ENCODE measurements at places on chromosomes 3 and 15.
A peak's percentile ranks its signal among the peaks of the same experiment; 100 is the strongest.

DNA sequence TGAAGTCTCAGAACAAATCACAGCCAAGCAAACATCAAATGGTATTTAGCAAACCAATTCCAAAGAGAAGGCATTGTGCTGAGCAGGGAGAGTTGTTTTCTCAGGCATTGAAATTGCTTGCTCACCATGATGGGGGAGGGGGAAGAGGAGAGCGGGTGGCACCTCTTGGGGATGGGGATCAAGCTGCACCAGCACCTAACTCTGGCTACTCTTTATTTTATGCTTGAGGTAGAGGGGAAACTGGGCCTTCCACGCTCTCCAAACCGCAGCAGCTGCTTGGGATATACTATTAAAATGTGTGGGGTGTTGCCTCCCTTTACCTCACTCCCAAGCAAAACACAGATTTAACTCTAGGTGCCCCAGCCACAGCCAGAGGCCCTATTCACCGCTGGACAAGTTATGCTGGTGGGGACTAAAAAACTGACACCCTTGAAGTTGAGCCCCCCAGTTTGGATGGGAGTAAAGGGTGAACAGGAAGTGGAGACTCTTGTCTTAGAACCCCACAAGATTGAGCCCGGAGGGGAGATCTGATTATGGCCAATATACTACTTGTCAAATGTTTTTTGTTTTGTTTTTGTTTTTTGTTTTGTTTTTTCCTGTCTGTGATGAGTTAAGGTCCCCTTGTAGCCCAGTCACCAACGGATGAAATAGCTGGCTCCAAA, 5.0 kb upstream of the FOXB1 start:
- DNase-seq = no peak

DNA sequence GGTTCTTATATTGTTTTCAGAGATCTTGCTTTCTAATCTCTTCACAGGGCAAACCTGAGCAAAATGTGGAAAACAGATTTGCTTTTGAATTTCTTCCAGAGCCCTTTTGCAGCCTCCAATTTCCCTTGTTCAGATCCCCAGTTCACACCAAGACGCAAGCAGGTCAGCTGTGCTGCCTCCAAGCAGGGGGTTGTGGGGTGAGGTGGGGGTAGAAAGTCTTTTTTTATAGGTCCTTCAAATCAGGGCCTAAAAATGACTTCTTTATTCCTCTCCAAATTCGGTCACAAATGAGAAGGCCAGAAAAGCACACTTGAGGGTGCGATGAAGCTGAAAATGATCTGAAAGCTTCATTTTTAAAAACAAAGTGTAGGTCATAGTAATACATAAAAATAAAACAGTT, 26.3 kb upstream of the AVEN start:
- no peak for DNase-seq

- no peak for DNase-seq
Observed at GRCh38 chr3:15345066-15345607, 12.8 kb upstream of the SH3BP5 start.

DNA sequence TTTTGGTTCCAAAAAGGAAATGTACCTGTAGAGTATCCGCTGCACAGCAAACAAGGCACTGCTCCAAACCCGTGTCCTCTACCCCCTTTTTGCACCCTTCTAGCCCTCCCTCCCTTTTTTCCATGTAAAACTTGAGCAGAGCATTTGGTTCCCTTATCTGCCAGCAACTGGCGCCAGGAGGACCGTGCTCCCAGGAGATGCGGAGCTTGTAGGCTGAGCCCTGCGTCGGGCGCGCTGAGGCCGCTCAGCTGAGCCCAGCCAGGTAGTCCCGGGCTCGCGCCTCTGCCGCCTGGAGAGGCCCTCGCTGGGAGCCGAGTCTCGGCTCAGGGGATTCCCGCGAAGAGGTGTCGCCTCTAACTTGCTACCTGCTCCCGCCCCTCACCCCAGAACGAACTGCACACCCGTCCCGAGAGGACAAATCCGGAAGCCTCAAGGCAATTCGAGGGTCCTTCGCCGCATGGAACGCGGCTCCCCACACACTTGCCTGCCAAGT, 575 bp downstream of the TRPM7 start:
- peak; percentile 60 for DNase-seq

- DNase-seq = no peak
Observed at GRCh38 chr3:112805126-112805525, 41.5 kb downstream of the CD200R1L start.

DNA sequence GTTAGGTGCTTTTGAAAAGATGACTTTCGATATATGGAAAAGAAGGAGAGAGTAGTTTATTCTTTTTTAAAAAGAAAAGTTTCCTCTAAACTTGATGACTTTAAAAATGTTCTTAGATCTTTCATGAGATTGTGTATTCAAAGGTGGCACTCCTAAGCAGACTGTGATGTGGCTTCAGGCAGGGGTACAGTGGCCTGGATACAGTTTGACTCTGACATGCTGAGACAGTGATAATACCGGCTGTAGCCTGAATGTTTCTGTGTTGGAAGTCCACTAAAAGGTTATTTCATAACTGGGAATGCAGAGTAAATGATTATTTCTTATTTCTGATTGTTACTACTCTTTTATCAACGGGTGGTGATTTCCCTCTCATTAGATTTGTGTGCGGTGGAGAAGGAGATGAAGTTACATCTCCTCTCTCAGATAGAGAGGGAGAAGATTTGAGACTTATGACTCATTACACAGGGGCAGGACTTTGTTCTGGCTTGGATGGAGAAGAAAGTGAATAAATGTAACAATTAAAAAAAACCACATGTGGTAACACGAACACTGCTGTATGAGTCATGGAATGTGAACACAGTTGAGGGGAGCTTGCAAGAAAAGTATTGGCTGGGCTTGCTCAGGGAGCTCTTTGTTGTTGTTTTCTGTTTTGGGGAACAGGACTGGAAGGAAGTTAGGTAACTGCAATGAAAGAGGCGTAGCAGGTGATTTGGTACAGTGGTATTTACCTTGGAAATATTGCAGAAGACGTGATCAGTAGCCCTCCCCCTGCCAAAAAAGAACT, 21.6 kb downstream of the SPTSSB start:
- peak; percentile 7 for DNase-seq

DNA sequence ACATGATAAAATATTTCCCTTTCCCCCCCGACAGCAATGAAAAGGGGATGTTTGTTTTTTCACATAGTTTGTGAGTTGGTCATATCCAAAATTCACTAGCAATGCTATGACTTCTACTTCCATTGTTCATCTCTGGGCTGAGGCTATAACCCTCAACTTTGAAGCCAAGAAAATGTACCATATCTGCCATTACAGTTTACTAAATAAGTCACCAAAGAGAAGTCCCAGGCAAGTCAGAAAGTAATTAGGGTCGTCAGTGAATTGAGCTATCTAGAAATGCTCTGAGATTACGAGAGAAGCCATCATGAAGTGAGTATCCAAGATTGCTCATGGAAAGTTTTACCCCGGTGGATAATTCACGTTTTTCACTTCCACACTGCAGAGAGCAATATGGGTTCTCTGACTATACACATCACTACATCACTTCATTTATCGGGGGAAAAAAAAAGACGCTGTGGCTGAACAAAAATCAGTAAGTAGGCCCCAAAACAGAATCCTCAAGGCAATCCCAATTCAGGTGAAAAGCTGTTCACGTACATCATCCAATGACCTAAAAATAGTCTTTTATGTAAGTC, 1.4 kb downstream of the PEAK1 start:
- DNase-seq = no peak

- DNase-seq = no peak
Observed at GRCh38 chr15:51266656-51267050, 71.7 kb downstream of the CYP19A1 start.

DNA sequence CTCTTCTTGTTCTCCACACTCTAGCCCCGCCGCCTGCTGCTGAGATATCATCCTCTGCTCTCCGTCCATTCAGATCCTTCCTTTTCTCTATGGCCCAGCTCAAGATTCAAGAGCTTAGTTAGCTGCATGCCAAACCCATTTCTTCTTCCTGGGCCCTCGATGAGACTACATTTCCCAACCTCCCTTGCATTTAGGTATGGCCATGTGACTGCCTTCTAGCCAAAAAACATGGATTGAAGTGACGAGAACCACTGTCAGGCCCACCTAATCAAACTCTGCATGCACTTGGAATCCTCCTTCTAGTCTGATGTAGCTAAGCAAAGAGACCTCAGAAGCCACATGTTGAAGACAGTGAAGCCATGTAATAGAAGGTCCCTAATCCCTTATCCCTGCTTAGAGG, 308.2 kb downstream of the VPS13C start:
- no peak for DNase-seq

DNA sequence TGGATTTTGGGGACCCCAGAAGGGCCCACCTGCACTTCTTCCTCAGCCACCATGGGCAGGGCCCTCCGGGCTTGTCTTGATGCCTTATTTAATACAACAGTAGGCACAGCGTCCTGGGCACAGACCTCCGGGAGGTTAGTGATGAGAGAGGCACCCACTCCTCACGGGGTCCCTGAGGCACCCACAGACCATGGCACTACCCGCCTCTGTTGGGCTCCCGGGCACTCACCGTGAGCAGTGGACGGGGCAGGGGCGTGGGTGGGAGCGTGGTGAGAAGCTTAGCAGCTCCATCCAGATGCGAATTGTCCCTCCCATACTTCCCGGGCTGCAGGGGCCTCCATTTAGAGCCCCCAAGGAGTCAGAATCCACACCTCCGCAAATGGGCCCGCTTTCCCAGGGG, 317 bp upstream of the MESP2 start:
- no peak for DNase-seq

DNA sequence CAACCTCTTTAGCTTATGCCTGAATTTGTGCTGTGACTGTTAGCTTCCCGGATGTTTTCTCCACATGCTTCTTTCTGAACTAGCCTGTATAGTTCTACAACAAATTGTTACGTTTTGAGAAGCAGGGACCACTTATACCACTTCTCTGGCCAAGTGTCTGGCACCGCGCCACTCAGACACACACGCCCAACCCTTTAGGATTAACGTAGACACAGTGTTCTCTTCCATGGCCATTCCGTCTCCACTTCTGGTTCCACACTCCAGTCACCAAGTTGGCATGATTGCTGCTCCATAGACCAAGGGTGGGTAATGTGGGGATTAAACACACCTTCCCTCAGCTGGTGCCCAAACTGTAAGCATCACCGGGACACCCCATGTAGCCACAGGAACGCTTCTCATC, 755 bp upstream of the TMEM108 start:
- no peak for DNase-seq

- DNase-seq = no peak
Observed at GRCh38 chr15:42270996-42271395, 2.0 kb upstream of the GANC start.

DNA sequence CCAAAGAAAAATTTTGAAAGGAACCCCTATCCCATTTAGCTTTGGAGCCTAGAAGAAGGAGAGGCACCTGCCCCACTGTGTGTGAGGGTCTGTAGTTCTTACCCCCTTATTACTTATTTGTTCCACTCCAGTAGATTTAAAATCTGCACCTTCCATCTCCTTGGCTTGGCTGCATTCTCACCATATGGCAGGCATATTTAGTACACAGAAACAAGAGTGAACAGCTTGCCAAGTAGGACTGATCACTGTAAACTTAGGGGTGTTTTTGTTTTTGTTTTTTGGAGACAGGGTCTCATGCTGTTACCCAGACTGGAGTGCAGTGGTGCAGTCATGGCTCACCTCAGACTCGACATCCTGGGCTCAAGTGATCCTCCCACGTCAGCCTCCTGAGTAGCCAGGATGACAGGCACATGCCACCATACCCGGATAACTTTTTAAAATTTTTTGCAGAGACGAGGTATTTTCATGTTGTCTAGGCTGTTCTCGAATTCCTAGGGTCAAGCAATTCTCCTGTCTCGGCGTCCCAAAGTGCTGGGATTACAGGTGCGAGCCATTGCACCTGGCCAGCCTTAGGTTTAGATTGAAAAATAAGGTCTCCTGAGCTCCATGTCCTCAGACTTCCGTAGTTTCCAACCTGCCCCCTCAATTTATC, 14.1 kb upstream of the ANXA2 start:
- DNase-seq = no peak

DNA sequence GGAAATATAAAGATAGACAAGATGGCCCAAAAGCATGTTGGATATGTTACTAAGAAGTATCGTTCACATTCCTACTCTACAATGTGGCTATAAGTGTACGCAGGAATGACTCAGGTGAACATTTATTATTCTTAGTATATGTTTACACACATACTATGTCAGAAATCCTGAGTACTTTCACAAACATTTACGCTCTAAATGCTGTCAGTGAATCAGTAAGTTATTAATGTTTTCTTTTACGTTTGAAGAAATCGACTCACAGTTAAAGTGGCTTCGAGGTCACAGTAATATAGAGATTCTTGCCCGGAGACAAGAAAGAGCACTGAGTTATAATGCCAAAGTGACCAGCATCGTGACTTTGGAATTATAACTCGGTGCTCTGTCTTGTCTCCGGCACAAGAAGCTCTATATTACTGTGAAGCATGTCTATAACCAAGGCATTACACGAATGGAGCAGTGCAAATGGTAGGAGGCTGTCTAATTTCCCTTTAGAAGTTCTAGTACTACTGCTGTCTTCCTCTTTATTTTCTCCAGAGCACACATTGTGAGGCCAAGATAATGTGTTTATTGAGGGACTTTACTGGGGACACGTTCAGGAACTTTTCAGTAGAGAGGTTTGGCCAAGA, 61.8 kb upstream of the P3H2 start:
- DNase-seq = no peak

DNA sequence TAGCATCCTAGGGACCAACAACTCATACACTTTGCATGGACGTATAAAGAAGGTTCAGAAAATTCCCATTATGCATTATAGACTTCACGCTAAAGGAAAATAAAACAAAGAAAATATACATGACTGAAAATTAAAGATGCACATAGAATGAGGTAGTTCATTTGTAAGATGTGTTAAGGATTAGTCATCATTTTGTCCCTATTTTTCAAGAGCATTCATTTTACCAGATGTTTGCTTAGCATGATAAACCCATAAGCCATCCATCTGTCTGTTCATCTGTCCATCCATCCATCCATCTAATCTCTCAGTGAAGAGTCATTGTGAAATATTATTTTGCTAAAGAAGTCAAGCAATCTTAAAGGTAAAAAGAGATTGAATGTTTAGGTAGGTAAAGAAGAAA, 80.3 kb downstream of the TFG start:
- DNase-seq = no peak

GRCh38 chr3:42368861-42369260, 41.5 kb downstream of the LYZL4 start:
- DNase-seq = no peak

- no peak for DNase-seq
Observed at GRCh38 chr3:10972072-10972782, 20.3 kb upstream of the SLC6A1 start.

GRCh38 chr15:88073391-88073691, 183.2 kb downstream of the NTRK3 start:
- DNase-seq = no peak

- no peak for DNase-seq
Observed at GRCh38 chr3:141125351-141125750, 74.2 kb downstream of the SPSB4 start.

DNA sequence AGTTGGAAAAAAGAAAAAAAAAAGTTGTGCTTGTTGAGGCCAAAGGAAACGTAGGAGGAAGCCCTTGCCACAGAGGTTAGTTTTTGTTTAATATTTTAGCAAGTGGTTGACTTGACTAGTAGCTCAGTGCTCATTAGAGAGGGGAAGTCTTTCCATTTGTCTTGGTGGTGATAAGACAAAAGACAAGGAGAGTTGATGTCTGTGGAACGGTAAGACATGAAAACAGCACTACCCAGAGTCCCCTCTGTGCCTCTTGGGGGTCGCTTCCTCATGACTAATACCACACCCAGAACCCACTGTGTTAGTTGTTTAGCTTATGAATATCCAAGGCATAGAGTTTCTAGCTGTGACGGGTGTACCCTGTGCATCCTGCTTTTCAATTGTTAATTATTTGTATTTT, 211.4 kb downstream of the ITPR1 start:
- no peak for DNase-seq

GRCh38 chr3:81419228-81419627, 342.2 kb downstream of the GBE1 start:
- no peak for DNase-seq

GRCh38 chr3:47342151-47342550, 38.7 kb upstream of the PTPN23 start:
- DNase-seq = no peak

Data from activated CD4-positive, alpha-beta T cell treated with anti-CD3 and anti-CD28 coated beads for 24 hours (primary cell).